CD4-positive, alpha-beta T cell treated with Interleukin-12 subunit alpha and Interleukin-12 subunit beta, for 1 hour (primary cell): ENCODE measurements at places on chromosomes 1 and 21.

- no peak for DNase-seq
Observed at GRCh38 chr1:246564839-246565750, 966 bp downstream of the TFB2M start.

DNA sequence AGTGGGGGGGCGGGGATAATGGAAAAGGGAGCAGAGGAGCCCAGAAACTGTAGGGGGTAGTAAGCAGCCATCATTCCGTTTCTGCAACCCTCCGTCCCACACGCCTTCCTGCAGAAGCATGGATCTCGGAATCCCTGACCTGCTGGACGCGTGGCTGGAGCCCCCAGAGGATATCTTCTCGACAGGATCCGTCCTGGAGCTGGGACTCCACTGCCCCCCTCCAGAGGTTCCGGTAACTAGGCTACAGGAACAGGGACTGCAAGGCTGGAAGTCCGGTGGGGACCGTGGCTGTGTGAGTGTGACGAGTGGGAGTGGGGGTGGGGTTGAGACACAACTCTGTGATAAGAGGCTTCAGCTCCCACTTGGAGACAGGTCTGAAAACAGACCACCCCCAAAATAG is 706 bp downstream of the CREB3L4 start:
- no peak for DNase-seq

DNA sequence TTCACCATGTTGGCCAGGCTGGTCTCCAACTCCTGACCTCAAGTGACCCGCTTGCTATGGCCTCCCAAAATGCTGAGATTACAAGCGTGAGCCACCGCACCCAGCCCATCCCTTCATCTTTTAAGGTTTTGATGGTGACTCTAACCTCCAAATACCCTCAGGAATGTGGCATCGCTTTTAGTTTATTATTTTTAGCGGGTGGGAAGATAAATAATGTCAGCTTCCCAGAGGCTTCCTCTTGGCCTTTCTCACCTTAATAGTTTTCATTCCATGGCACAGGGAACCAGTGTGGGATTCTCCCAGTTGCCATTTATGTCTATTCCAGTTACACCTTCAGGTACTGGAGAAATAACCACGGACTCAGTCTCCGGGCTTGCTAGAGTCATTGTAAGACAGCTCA is 92.1 kb upstream of the LRRN2 start:
- DNase-seq: no peak

DNA sequence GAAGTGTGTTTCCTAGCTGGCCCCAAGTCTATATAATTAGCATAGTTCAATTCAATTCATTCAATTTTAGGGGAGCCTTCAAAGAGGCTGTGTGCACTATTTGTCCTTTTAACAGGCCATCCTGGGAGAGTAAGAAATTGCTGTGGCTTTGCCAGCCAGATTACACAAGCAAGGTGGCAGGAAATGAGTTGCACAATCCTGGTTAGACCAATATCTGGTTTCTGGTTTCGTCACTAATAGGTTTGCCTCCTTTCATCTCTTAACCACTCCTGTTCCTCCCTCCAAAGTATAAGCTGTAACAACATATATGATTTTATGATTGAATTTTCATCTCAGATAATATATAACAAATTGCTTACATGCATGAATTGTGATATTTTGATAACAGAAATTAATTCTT is 84.1 kb upstream of the NEGR1 start:
- no peak for DNase-seq

DNA sequence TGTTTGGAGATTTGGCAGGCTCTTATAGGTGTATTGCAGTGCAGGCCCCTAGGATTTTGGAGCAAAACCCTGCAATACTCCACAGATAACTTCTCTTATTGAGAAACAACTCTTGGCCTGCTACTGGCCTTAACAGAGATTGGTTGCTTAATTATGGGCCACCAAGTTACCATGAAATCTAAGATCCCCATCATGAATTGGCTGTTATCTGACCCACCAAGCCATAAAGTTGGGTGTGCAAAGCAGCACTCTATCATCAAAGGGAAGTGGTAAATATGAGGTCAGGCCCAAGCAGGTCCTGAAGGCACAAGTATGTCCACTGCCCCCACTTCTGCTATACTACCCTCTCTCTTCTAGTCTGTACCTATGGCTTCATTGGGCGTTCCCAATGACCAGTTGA is 130.0 kb upstream of the TNFSF4 start:
- no peak for DNase-seq

- DNase-seq: no peak
Observed at GRCh38 chr1:155932081-155932480, 2.1 kb downstream of the KHDC4 start.

GRCh38 chr1:29645586-29645985 is 409.3 kb downstream of the PTPRU start:
- DNase-seq: no peak

GRCh38 chr1:8166406-8166805 is 140.3 kb upstream of the ERRFI1 start:
- no peak for DNase-seq

- DNase-seq: no peak
Observed at GRCh38 chr1:189662190-189662589, 815.5 kb downstream of the BRINP3 start.

DNA sequence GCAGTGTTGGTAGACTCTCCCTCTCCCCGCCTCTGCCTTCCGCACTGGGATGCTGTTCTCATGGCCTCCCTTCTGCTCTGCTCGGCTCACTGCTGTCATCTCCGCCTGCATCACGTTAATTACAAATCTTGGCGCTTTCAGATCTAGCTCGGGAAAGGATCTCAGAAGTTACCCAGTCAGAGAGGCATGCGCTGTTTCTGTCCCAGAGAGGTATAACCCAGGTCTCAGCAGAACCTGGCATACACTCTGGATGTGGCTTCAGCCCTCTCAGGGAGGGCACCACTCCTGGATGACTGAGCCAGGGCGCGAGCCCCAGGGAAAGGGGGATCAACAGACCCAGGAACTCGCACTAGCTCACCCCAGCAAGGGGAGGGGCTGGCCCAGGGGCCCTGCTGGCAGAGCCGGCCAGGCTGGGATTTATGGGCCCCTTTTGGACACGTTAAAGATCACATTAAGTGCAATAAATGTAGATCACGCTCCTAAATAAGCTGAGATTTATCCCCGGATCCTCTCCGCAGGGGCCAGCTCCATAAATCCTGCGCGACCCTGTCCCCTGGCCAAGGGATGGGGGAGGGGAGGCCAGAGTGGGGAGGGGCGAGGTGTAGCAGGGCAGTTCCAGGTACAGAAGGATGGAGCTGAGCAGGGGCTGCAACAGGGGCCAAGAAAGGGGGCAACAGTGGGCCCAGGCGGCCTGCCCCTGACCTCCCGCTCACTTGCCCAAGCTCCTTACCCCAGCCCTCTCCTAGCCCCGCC is 101.3 kb upstream of the ZBTB40 start:
- no peak for DNase-seq

GRCh38 chr21:29195981-29196669 is 65.7 kb downstream of the MAP3K7CL start:
- DNase-seq: peak; percentile 83
